Heart left ventricle (tissue), 16 donors: ENCODE measurements at places on chromosomes 11 and 22. TPM values are rescaled to one million over a fixed set of nuclear protein-coding genes. Genes with fewer than 3 reads are reported as not detected.

- no peaks in the 10 kb centered on the region for H3K27me3 ChIP-seq
- H3K36me3 ChIP-seq, result no peaks in the 10 kb centered on the region
- H3K4me1 ChIP-seq, result no peaks in the 10 kb centered on the region
Observed at GRCh38 chr22:44275631-44275995, 37.1 kb downstream of the SHISAL1 start.

DNA sequence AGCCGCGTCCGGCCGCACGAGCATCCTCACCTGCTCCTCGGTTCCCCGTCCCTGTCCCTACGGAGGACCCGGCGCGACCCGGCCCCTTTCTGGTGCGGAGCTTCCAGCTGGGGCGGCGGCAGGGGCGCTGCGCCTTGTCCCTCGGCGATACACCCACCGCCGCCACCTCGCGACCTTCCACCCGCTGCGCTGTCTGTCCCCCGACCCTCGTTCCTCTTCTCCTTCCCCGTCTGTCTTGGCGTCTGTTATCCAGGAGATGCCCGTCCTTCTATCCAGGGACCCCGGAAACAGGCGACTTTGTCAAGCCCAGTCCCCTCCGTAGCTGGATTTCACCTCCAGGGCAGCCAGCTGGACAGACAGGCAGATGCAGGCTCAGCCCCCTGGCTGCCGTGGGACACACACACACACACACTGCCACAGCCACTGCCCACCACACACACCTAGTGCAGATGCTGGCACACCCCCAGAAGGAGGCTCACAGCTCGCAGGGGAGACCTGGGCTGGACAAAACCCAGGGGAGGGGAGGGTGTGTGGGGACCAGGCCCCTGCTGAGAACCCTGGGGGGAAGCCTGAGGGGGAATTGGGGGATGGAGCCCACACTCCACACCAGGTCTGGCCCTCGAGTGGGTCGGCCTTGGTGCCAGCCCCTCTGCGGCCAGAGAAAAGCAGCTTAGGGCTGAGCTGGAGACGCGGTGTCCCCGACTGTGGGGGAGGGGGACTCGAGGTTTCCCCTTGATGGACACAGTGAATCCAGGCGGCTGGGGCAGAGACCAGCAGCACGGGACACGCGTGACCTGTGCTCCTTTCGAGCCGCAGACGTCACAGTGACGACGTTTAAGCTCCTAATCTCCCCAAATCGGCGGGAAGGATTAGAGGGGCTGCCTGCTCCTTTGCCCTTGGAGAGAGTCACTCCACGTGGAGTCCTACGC lies 788 bp downstream of the DRD4 start:
- H3K27ac ChIP-seq, result no peak overlapping the region
- no peaks in the 10 kb centered on the region for H3K4me1 ChIP-seq
- H3K36me3 ChIP-seq, result peaks cover 5% of the 10 kb centered on the region
- H3K27me3 ChIP-seq, result peaks cover 21% of the 10 kb centered on the region

DNA sequence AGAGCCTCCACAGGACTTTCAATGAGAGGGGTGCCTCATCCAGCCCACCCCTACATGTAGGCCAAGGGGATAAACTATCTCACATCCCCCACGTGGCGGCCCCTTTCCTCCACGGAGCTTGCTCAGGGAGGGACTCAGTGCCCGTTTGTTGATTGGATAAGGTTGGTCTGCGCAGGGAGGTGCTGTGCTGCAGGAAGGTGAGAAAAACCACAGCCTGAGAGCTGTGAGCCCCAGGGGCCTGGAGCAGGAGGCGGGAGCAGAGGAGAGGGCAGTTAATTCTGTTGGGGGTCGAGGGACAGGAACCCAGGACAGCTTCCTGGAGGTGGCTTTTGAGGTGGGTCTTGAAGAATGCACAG lies 31.9 kb upstream of the ATXN10 start:
- no peaks in the 10 kb centered on the region for H3K27me3 ChIP-seq
- DNase-seq, result no peak
- no peaks in the 10 kb centered on the region for H3K4me1 ChIP-seq
- H3K4me3 ChIP-seq, result no peak overlapping the region
- H3K27ac ChIP-seq, result no peak overlapping the region

SCN2B gene
- polyA plus RNA-seq, result 5.0 TPM

CHRM1 gene
- not detected for polyA plus RNA-seq

LRRC74B gene
- polyA plus RNA-seq, result not detected

HBD gene
- not detected for polyA plus RNA-seq

RIMBP3B gene
- polyA plus RNA-seq, result not detected
